Stimulated activated CD8-positive, alpha-beta memory T cell treated with anti-CD3 and anti-CD28 coated beads, Interleukin-7, amount 100 ng/mL, for 1 hour (primary cell): ENCODE measurements at places on chromosomes 7 and 10.

GRCh38 chr7:69860486-69860885 lies 262.2 kb downstream of the AUTS2 start:
- no peak for DNase-seq

- DNase-seq = no peak
These were observed 20.0 kb downstream of the IMPDH1 start for GRCh38 chr7:128389618-128390329.

DNA sequence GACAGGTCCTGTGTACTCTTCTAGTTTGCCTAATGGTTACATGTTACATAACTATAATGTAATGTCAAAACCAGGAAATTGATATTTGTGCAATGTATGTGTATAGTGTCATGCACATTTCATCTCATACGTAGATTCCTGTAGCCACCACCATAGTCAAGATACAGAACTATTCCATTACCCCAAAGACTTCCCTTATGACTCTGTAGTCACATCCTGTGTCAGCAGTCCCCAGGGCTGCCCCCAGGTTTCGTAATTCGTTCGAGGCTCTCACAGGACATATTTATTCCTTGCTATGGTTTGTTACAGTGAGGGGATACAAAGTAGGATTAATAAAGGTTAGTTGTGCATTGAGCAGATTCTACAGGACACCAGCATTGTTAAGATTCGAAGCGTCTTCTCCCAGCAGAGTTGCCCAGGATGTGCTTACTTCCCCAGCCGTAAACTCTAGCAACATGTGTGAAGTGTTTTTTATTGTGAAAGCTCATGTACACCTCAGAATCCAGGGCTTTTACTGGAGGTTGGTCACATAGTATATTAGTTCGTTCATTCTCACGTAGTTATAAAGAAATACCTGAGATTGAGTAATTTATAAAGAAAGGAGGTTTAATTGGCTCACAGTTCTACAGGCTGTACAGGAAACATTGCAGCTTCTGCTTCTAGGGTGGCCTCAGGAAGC lies 18.6 kb downstream of the RABGEF1 start:
- no peak for DNase-seq

DNA sequence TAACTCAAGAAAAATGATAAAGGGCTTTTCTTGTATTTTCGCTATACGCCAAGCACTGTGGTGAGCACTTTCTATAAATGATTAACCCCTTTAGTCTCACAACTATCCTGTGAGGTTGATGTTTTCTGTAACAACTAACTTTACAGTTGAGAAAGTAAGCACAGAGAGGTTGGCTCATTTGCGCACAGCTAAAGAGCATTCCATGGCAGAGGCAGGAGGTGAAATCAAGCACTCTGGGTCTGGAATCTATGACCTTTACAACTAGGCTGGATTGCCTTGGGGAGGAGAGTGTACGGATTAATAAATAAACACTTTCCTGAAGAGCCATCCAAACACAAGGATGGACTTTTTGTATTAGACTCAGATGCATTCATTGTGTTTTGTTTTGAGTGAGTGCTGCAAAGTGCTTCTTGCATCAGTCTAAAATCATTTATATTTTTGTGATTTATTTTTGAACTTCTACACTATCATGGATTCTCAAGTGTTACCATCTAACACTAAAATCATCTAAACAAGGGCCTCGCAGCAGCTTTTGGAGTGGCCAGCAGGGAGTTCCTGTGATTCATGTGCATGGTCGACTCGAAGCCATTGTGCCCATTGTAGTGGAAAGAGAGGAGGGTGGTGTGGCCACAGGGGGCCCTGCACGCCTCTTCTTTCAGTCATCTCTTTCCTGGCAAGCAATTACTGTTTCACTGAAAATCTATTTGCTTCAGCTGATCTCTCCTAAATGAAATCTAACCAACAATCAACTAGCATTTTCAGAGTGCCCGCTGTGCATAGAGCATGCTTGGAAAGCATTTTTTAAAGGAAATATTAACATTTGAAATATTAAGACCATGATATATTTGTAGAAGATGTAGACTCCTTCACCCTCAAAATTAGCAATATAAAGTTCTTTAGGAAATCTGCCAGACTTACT lies 633.4 kb upstream of the COBL start:
- DNase-seq = no peak

- no peak for DNase-seq
These were observed 6.6 kb downstream of the PGAM2 start for GRCh38 chr7:44058759-44059218.

DNA sequence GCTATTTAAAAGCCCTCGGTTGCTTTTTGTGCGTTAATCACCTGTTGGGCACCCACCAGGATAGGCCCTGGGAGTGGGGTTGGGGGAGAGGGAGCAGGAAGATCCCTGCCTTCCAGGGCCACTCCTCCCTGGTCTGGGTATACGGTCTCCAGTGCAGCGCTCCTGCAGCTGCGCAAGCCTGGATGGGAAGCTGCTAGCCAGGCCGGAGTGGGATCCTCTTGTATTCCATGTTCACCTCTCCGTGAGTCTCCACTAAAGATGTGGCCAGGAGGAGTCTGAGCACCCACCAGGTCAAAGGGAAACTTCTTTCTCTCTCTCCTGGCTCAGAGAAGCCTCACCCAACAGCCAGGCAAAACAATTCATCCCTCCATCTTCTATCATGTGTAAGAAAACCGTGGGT lies 78.8 kb upstream of the ANLN start:
- DNase-seq = no peak

- no peak for DNase-seq
These were observed 8.0 kb downstream of the ELFN1 start for GRCh38 chr7:1678081-1678543.

DNA sequence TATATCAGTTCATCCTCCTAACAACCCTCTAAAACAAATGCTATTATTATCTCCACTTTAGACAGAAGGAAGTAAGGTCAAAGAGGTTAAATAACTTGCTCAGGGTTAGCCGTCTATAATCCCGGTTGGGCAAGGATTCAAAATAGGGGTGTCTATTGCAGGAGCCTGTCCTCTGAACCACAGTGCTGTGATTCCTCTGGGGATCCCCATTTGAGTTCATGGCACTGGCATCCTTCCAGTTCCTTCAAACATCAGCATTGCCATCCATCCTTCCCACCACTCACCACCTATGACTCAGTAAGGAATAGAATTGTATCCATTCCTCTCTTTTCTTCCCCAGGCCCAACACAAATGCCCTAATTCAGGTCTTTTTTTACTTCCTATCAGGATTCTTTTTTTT lies 25.6 kb downstream of the HPS6 start:
- no peak for DNase-seq

DNA sequence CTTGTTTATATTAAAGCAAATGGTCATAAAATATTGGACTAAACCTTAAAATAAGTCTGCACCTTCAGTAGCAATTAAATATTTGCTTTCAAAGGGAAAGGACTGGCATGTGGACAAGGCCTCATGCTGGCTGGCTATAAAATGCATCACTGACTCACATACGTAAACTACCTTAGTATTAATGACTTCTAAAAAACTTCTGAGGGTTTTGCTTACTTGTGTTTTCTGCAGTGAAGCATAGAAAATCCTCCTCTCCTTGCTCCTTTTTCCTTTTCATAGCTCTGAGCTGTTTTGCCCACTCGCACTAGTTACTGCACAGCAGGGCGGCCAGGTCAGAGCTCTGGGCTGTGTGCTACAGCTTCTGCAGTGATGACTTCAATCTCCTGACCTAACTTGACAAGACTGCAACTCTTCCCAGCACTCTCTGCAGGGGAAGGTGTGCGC lies 82.3 kb downstream of the CUL2 start:
- DNase-seq = no peak

DNA sequence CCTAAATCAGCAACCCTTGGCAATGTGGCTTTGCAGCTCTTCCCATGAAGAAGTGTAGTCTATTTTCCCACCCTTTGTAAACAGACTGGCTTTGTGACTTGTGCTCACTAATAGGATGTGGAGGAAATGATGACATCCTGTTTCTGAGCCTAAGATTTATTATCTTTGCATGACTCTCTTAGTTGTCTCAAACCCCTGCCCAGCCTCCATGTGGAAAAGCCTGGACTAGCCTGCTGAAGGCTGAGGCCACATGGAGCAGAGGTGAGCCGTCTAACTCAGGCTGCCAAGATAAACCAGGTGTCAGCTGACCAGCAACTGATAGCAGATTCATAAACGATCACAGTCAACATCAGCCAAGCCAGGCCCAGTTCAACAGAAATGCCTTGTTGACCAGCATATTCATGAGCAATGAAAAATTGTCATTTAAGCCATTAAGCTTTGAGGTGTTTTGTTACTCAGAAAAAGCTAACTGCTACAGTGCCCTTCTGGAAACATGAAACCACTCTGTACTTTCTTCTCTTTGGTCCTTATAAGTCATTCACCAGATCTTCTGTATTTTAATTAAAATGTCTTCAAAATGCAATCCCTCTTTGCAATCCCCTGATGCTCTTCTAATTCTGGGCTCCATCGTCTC lies 586.3 kb upstream of the ANKRD30A start:
- DNase-seq = no peak

DNA sequence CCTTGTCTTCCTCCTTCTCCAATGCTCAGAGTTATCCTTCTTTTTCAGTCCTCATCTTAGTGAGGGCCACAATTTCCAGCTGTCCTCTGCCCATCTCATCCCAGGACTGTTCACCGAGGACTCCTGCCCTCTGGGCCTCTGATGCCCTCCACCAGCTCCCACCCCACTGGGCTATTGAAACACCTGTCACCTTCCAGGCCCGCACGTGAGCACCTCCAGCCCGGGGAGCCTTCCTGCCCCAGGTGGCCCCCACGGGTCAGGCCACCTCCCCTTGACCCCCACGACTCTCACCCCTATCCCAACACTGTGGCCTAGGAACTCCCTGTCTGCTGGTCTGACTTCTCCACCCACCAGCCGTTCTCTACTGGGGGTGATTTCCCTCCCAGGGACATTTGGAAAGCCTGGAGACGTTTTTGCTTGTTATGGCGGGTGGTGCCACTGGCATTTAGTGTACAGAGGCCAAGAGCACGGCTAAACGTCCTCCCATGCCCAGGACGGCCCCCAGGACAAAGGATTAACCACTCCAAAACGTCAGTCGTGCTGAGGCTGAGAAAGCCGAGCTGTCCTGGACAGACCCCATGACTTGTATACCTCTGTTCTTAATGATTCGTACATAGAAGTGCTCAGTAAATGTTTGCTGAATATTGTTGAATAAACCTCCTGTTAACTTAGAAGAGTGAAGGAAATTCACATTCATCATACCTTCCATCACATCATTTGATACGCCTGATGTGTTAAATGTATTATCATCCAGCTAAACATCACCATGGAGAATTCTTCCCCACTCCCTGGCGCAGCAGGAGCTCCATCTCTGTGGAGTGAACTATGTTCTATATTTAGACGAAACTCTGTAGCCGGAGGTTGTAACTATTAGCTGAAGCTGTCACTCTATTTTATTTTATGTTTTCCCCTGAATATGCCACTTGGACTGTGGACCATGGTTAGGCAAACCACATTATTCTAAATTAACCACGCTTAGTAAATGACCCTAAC lies 270.1 kb upstream of the SHH start:
- DNase-seq = no peak

- DNase-seq = no peak
These were observed 297.3 kb upstream of the PRKCQ start for GRCh38 chr10:6877336-6877721.

GRCh38 chr10:31621733-31622132 lies 302.7 kb downstream of the ZEB1 start:
- DNase-seq = no peak

DNA sequence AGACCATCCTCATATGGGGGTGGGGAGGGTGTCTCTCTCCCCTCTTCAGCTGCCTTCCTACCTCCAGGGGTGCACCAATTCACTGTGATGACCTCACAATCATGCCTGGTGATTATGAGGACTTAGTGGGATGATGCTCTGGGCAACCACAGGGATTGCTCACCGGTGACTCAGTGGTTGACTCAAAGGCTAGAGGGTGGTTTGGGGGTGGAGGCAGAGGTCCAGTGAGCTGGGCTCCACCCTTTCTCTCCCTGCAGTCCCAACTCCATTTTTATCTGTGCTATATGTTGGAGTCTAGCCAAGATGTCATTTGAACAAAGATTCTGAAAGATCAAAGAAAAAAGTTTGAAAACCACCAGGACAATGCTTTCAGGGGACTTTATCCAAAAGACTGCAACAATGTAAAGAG lies 286.9 kb downstream of the KCNMA1 start:
- no peak for DNase-seq

GRCh38 chr10:5497948-5498730 lies 1.2 kb downstream of the CALML5 start:
- no peak for DNase-seq

DNA sequence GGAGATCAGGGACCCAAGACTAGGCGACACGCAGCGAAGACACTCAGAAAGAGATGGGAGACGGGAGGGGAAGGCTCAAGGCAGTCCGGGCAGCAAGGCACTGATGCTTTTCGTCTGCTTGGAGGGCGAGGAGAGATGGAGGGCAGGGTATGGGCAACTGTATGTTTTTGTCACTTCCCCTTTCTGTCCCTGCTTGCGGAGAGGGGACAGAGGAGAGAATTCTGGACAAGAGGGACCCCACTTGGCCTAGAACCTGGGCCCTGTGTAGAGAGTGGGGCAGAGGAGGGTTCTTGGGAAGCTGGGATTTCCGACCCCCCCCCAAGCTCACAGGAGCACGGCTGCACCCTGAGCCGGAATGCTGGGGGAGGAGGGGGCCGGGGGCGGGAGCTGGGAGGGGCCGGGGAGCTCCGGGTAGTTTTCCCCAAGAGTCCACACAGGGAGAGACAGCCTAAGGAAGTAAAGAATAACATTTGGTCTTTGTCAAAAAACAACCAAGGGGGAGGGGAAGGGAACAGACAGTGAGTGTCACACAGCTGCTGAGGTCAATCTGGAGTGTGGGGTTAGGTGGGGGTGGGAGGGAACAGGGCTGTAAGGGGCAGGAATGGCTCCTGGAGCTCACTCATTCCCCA lies 1.8 kb downstream of the LRCH4 start:
- DNase-seq = no peak

- DNase-seq = no peak
These were observed 116.4 kb upstream of the ITGB1 start for GRCh38 chr10:33074443-33074842.

DNA sequence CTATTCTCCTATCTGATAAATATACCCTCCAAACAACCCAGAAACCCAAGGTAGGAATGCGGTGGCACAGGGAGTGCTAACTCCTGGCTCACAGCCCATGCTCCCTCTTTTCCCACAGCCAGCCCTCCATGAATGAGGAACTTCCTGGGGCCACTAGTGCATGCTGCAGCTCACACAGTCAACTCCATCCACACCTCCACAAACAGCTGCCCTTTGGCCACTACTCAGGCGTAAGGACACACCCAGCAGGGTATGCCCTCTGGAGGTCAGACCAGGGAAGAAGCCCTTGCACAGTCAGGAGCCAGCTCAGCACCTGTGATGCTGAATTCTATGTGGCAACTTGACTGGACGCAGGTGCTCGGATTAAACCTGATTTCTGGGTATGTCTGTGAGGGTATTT lies 85.2 kb upstream of the PIK3CG start:
- DNase-seq = no peak

GRCh38 chr7:143416565-143417149 lies 8.0 kb upstream of the EPHA1 start:
- no peak for DNase-seq

- no peak for DNase-seq
These were observed 644.4 kb downstream of the GRM8 start for GRCh38 chr7:126608339-126608776.

DNA sequence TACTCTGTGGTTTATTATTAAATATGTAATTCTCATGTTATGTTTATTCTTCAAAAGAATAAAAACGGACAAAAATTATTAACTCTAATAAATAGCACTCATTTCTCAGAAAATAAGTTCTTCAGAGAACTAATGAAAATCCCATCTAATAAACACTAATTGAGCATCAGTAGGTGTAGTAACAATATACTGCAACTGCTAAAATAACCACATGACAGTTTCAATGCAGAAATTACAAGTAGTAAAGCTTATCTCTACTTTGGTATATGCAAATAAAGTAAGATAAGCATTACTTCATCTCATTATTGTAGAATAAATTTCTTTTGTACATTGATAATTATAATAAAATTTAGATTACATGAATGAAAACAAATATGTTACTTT lies 56.4 kb upstream of the DKK1 start:
- DNase-seq = no peak
